Stimulated activated CD4-positive, alpha-beta T cell treated with anti-CD3 and anti-CD28 coated beads, Interleukin-2, amount 100 ng/mL, for 4 hours (primary cell): ENCODE measurements at places on chromosomes 1 and 21.

DNA sequence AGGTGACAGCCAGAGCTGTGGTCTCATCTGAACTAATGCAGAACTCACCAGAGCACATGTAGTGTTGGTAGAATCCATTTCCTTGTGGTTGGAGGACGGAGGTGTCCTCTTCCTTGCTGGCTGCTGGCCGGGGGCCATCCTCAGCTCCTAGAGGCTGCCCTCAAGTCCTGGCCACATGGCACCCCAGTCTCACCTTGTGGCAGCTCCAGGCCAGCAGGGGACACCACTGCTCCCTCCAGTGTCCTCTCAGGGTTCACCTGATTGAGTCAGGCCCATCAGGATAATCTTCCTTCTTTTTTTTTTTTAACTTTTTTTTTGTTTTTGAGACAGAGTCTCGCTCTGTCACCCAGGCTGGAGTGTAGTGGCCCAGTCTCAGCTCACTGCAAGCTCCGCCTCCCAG is 2.9 kb downstream of the KCNE1 start:
- no peak for DNase-seq

DNA sequence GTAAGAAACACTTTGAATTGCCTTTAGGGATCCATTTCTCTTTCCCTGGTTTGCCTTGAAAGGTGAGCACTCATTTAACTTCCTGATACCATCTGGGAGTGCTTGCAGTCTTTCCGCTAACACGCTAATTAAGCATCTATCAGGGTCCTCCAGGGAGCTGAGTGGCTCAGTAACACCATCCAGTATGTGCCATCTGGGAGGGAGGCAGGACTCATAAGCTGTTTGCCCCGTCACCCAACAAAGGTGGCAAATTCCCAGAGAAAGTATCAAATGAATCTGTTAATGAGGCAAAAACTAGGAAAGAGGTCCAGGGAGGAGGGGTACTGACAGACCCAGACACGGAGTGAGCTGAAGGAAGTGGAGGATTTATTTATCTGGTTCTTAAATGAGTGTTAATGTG is 430.9 kb downstream of the HLX start:
- no peak for DNase-seq

- DNase-seq = no peak
Measured at GRCh38 chr1:14945132-14946010, 208.2 kb upstream of the TMEM51 start.

DNA sequence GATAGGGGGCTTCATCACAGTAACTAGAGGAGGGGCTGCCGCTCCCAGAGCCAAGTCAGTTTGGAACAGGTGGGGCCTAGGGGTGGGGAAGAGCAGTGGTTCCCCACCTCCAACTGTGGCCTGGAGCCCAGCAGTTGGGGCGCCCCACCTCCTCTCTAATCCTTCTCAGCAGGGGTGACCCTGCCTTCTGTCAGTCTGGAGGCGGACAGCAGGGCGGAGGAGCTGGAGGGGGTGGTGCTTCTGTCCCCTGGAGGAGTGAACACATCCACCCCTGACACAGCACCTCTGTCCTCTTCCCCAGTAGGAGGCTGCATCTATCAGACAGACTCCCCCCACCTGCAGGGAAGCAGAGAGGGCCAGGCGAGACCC is 73.8 kb downstream of the MRPL37 start:
- DNase-seq = no peak

GRCh38 chr1:170661646-170662411 is 2.1 kb upstream of the PRRX1 start:
- no peak for DNase-seq

GRCh38 chr1:184635347-184635979 is 119.2 kb downstream of the EDEM3 start:
- no peak for DNase-seq

- DNase-seq = no peak
Measured at GRCh38 chr1:59500950-59501742, 204.3 kb downstream of the FGGY start.

- DNase-seq = no peak
Measured at GRCh38 chr1:231242516-231243198, 1.6 kb downstream of the GNPAT start.

GRCh38 chr21:45199201-45199600 is 88.5 kb downstream of the POFUT2 start:
- no peak for DNase-seq

- DNase-seq = no peak
Measured at GRCh38 chr1:224980181-224980580, 50.7 kb downstream of the DNAH14 start.

DNA sequence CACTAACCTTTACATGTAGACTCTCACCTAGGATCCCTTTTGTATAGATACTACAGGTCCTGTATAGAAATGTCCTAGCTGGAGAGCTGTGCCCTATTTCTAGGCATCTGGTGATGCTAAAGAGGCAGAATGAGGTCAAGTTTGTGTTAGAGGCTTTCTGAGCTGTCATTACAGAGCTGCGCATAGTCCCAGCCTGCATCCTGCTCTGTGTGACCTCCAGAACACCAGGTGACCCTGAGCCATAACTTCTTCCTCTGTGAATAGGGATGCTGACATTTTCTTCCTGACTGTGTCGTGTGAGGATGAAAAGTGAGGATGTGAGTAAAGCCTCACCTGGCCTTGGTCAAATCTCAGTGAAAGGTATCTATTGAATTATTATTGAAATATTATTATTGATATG is 66.3 kb downstream of the GLUL start:
- no peak for DNase-seq

DNA sequence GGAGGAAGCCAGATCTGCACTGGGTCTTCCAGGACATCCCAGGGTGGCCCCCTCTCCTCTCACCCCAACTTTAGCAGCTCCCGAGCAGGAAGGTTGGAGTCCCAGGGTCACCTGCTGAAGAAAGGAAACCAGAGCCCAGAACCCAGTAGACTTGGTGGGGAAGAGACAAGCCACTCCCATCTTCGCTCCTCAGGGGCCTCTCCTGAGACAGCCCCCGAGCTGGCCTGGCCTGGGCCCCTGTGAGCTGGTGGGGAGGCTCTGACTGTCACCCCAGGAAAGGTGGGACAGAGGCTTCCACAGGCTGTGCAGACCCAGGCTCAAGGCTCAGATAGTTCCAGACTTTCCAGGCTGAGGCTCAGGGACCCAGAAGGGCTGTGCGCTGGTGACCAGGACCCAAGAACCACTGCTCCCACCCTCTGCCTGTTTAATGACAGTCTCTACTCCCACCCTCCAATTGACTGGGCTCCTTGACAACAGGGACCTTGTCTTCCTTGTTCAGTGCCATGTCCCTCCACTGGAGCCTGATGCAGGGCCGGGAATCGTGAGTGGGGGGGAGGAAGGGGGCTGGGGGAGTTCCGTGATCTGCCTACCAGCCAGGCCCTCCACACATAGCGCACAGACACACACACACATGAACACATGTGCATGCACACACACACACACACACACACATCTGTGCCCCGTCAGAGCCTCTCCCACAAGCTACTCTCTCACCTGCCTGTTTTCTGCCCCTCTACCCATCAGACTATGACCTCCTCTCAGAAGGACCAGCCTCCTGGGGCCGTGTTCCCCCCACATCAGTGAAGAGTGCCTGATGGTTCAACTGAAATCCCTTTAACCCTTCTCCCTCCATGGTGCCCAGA is 401.2 kb downstream of the MATN1 start:
- no peak for DNase-seq

GRCh38 chr1:14600405-14601112 is 2.1 kb downstream of the KAZN start:
- no peak for DNase-seq

DNA sequence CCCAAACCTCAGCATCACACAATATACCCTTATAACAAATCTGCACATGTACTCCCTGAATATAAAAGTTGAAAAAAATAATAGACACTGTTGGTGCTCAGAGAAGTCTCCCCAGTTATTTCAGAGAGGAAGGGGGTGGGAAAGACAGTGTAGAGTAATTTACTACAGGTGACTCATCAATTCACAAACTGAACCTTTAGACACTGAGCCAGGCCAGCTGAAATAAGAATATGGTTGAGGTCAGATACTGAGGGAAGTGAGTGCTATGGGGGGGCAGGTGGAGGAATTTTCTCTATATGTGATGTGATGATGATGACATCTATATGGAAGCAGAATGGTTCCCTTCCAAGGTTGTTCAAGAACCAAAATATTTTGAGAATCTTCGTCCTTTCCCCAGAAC is 50.1 kb downstream of the MRPL39 start:
- no peak for DNase-seq

- DNase-seq = no peak
Measured at GRCh38 chr1:223704921-223705878, 7.1 kb upstream of the CAPN2 start.

DNA sequence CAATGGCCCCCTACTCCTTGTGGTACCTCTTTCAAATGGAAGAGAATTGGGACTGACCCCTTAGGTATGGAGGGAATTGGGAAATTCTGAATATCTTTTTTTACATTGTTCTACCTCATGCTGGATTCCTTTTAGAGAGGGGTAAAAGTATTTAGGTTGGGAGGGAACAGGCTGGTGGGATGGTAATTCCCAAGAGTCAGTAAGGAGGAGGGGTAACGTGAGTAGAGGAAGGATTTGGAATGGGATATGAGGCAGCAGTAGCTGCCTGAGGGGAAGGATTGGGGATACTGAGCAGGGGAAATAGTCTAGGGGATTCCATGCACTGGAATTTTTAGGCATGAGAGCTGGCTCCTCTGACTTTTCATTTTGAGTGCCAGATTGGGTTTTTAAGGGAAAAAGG is 3.8 kb upstream of the AADACL3 start:
- DNase-seq = no peak

GRCh38 chr1:214316593-214316992 is 35.6 kb downstream of the SMYD2 start:
- no peak for DNase-seq

GRCh38 chr1:208820580-208821212 is 576.5 kb upstream of the PLXNA2 start:
- DNase-seq = no peak

DNA sequence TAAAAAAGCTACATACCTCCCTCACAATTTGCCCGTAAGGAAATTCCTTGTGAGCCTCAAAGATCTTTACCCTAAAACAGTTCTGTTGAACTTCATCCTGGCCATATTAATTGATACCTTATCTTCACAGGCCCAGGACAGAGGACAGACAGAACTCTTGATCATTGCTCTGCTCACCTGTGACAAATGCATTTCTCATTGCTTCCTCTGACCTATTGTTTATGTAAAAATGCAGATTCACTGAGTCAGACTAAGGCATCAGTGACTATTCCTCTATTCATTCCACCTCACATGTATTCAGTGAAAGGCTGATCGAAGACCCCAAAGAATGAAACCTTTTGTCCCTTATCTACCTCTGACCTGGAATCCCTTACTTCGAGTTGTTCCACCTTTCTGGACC is 61.0 kb downstream of the BACH1 start:
- no peak for DNase-seq

GRCh38 chr21:25385911-25386474 is 221.3 kb downstream of the MRPL39 start:
- no peak for DNase-seq
